ENCODE measurements at places on chromosomes 11 and 22.

GRCh38 chr11:4508886-4509285, 26.4 kb downstream of the OR52K1 start:
- no peak for DNase-seq

- DNase-seq, result no peak
Measured at GRCh38 chr22:38272373-38273134, at the start of gene TMEM184B. TSS of gene TMEM184B (minus strand) at chr22:38273010. CDS start at chr22:38247961, 25,049 bp downstream.

DNA sequence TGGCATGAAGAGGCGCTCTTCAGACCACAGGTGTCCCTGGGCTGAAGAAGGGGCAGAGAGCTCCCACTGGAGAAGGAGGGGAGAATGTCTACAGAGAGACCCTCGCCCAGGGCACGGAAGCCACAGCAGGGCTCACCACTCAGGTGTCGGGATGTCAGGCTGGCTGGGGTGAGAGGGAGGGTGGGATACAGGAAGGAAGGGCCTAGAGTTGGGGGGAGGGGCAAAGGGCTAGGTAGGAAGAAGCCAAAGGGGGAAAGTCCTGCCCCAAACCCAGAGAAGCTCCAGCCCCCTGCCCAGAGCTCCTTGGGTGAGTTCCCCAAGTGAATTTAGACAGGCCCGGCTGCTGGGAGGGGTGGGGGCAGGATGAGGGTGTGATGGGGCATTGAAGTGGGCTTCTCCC, 232.0 kb downstream of the CEP164 start:
- no peak for DNase-seq

GRCh38 chr22:38298312-38299005, 18.8 kb downstream of the CSNK1E start:
- DNase-seq, result peak; percentile 82

- no peak for DNase-seq
Measured at GRCh38 chr11:90242894-90243416, 20.1 kb upstream of the CHORDC1 start.
